OCI-LY7 (cell line): ENCODE measurements at places on chromosomes 16 and 17. TPM values are rescaled to one million over a fixed set of nuclear protein-coding genes. Genes with fewer than 3 reads are reported as not detected.

PIK3R6 gene
- total RNA-seq, result not detected in 2 replicates

CORO1A gene
- 524 and 567 TPM in 2 replicates for total RNA-seq

GNGT2 gene
- 32.6 and 33.4 TPM in 2 replicates for total RNA-seq

PLEKHH3 gene
- total RNA-seq, result 42.9 and 47.5 TPM in 2 replicates

CYTH1 gene
- total RNA-seq, result 148 and 156 TPM in 2 replicates

CIBAR2 gene
- not detected in 2 replicates for total RNA-seq

PLA2G10 gene
- 0.39 TPM in 1 of 2 replicates, not detected in the other for total RNA-seq

TPSG1 gene
- total RNA-seq, result not detected in 2 replicates

CCL16 gene
- not detected in 2 replicates for total RNA-seq

WFIKKN2 gene
- not detected in 2 replicates for total RNA-seq

MARVELD3 gene
- not detected in 2 replicates for total RNA-seq

TRPV3 gene
- 0.06 TPM in 1 of 2 replicates, not detected in the other for total RNA-seq

OVCA2 gene
- total RNA-seq, result 18.2 and 21.9 TPM in 2 replicates

NPIPA1 gene
- total RNA-seq, result 124 and 138 TPM in 2 replicates

ADAD2 gene
- not detected in 2 replicates for total RNA-seq

SLC5A10 gene
- not detected in 2 replicates for total RNA-seq

AANAT gene
- not detected in 2 replicates for total RNA-seq

KRT13 gene
- total RNA-seq, result not detected in 2 replicates

TERB1 gene
- 0.17 TPM in 1 of 2 replicates, not detected in the other for total RNA-seq

SKAP1 gene
- 0.79 and 1.2 TPM in 2 replicates for total RNA-seq

MC1R gene
- 22.3 and 23.8 TPM in 2 replicates for total RNA-seq

AOC3 gene
- total RNA-seq, result 2.5 and 3.6 TPM in 2 replicates

TAC4 gene
- not detected in 2 replicates for total RNA-seq

CTF1 gene
- total RNA-seq, result 0.46 and 0.68 TPM in 2 replicates

G6PC1 gene
- 1.9 and 2.6 TPM in 2 replicates for total RNA-seq

TMEM235 gene
- total RNA-seq, result not detected in 2 replicates

DCTN5 gene
- 88.2 and 89.6 TPM in 2 replicates for total RNA-seq

RAB37 gene
- 12.7 and 18.9 TPM in 2 replicates for total RNA-seq

GJD3 gene
- total RNA-seq, result not detected in 2 replicates

NPIPB9 gene
- total RNA-seq, result 7.1 and 10.7 TPM in 2 replicates

NPIPB13 gene
- 50.5 and 51.4 TPM in 2 replicates for total RNA-seq

PTX4 gene
- total RNA-seq, result not detected in 2 replicates

OTOP3 gene
- total RNA-seq, result not detected in 2 replicates

EPX gene
- not detected in 2 replicates for total RNA-seq

CALCOCO2 gene
- total RNA-seq, result 64.5 and 77.9 TPM in 2 replicates

ITFG1 gene
- 37.9 and 41.8 TPM in 2 replicates for total RNA-seq

TNRC6C gene
- total RNA-seq, result 25.2 and 33.9 TPM in 2 replicates

ADORA2B gene
- not detected in 2 replicates for total RNA-seq

FOXF1 gene
- not detected in 2 replicates for total RNA-seq

DCAF7 gene
- 121 and 133 TPM in 2 replicates for total RNA-seq

TNP2 gene
- total RNA-seq, result not detected in 2 replicates

ZFHX3 gene
- total RNA-seq, result 5.7 and 6.2 TPM in 2 replicates

MYH8 gene
- total RNA-seq, result not detected in 2 replicates

PPM1E gene
- total RNA-seq, result 0.40 and 1.1 TPM in 2 replicates

CDRT15 gene
- not detected in 2 replicates for total RNA-seq

DPEP2 gene
- 0.23 and 0.37 TPM in 2 replicates for total RNA-seq

HBA2 gene
- total RNA-seq, result not detected in 2 replicates

INTS2 gene
- 26.9 and 27.9 TPM in 2 replicates for total RNA-seq
